ENCODE measurements at places on chromosomes 5 and 9.

DNA sequence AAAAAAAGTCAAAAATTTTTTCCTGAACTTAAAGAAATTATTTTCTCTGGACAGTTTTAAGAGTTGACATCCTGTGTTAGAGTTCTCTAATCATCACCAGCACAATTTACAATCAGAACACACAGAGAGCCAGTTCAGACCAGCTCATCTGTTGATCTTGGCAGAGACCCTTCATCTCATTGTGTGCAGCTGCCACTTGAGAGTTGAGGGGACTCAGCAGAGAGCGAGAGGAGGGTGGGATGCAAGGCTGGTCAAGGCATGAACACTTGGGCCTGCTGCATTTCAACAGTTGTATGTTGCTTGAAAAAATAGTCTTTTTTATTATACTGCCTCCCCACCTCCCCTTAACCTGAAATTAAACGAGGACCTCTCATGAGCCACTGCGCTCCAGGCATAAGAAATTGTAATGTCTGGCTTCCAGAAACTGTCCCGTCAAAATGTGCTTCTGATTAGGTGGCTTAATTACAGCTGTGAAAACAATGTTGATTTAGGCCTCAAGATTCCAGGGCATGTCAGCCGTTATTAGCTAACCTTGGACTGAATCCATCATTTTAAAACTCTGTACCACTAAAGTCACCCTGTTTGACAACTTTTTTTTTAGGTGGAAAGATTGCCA lies 383.6 kb downstream of the CCDC171 start:
- H3K4me1 ChIP-seq: no peaks in the 10 kb centered on the region
- H3K36me3 ChIP-seq: no peaks in the 10 kb centered on the region
- no peak overlapping the region for H3K4me3 ChIP-seq
- no peak overlapping the region for H3K27ac ChIP-seq
- no peaks in the 10 kb centered on the region for H3K27me3 ChIP-seq

GRCh38 chr9:589723-590122 lies 251.8 kb upstream of the DMRT1 start:
- H3K4me1 ChIP-seq: no peaks in the 10 kb centered on the region
- H3K36me3 ChIP-seq: no peaks in the 10 kb centered on the region
- no peak for DNase-seq
- H3K27ac ChIP-seq: no peak overlapping the region
- no peaks in the 10 kb centered on the region for H3K27me3 ChIP-seq
- no peak overlapping the region for H3K4me3 ChIP-seq

- no peak overlapping the region for H3K27ac ChIP-seq
- no peaks in the 10 kb centered on the region for H3K36me3 ChIP-seq
- peaks cover 5% of the 10 kb centered on the region for H3K27me3 ChIP-seq
- H3K4me1 ChIP-seq: no peaks in the 10 kb centered on the region
- H3K4me3 ChIP-seq: no peak overlapping the region
These were observed 1.8 kb downstream of the TMOD1 start for GRCh38 chr9:97502984-97503861.

DNA sequence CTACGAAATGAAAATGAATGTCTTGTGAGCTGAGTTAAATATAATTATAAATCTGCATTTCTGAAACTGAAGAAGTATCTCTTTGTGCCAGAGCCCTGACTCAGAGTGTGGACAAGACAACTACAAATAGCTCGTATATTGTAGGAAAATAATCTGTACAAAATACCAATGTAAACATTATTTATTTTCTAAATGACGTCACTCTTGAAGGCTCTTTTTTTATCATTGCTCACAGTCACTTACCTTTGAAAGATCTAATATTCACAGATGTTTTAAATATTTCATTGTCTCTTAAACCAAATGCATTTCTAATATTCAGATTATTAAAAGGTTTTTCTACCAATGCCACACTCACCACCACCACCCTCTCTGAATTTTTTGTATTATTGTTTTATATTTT lies 226.1 kb downstream of the SLCO4C1 start:
- no peaks in the 10 kb centered on the region for H3K4me1 ChIP-seq
- no peaks in the 10 kb centered on the region for H3K27me3 ChIP-seq
- no peaks in the 10 kb centered on the region for H3K36me3 ChIP-seq
- H3K4me3 ChIP-seq: no peak overlapping the region

DNA sequence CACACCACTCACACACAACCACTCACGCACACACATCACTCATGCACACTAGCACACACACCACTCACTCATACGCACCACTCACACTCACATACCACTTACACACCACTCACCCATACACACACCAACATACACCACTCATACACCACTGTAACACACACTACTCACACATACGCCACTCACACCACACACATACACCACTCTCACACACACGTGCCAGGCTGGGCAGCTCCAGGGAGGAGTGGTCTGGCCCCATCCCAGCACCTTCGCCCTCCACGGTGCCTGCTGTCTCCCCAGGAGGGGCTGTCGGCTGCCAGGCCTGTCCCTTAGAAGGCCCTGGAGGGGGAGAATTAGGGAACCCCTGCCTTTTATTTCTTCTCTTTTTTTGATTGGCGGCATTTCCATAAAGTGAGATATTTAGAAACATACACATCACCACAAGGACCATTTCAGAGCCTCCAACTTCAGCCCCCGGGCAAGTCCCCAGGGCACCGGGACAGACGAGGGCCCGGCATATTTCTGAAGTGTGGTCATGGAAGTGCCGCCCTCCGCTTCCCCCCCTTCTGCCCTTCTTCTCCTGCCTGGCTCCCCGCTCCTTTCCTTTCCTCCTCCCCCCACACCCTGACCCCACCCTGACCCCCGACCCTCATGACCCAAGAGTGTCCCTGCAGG lies 6.3 kb upstream of the ASB6 start:
- H3K36me3 ChIP-seq: no peaks in the 10 kb centered on the region
- no peak overlapping the region for H3K4me3 ChIP-seq
- no peaks in the 10 kb centered on the region for H3K4me1 ChIP-seq
- no peak overlapping the region for H3K27ac ChIP-seq
